ENCODE measurements at places on chromosomes 11 and 22.
A peak's percentile ranks its signal among the peaks of the same experiment; 100 is the strongest.

- DNase-seq: no peak
- peaks cover under 1% of the 10 kb centered on the region for H3K4me1 ChIP-seq
- no peaks in the 10 kb centered on the region for H3K27me3 ChIP-seq
- no peak overlapping the region for H3K27ac ChIP-seq
- H3K4me3 ChIP-seq: no peak overlapping the region
These were observed 22.7 kb upstream of the C1QTNF4 start for GRCh38 chr11:47616726-47617416.

GRCh38 chr11:15968461-15969130, 387.8 kb downstream of the SOX6 start:
- no peak for DNase-seq
- no peak overlapping the region for H3K4me3 ChIP-seq
- H3K4me1 ChIP-seq: no peaks in the 10 kb centered on the region
- no peaks in the 10 kb centered on the region for H3K27me3 ChIP-seq

GRCh38 chr11:48094643-48095339, 114.4 kb downstream of the PTPRJ start:
- peaks cover 39% of the 10 kb centered on the region for H3K4me1 ChIP-seq
- H3K27ac ChIP-seq: peak overlapping the region; percentile 39
- H3K4me3 ChIP-seq: no peak overlapping the region
- DNase-seq: no peak

GRCh38 chr22:30007361-30007760, 72.9 kb upstream of the HORMAD2 start:
- no peaks in the 10 kb centered on the region for H3K27me3 ChIP-seq
- H3K4me1 ChIP-seq: no peaks in the 10 kb centered on the region
- peaks cover 11% of the 10 kb centered on the region for H3K36me3 ChIP-seq

- H3K36me3 ChIP-seq: no peaks in the 10 kb centered on the region
- no peak overlapping the region for H3K27ac ChIP-seq
- DNase-seq: no peak
These were observed 1995.6 kb upstream of the RAG2 start for GRCh38 chr11:38593649-38594048.

GRCh38 chr22:47865626-47866025, 1103.2 kb downstream of the TBC1D22A start:
- DNase-seq: no peak
- no peaks in the 10 kb centered on the region for H3K36me3 ChIP-seq
- no peaks in the 10 kb centered on the region for H3K4me1 ChIP-seq
- H3K4me3 ChIP-seq: no peak overlapping the region
- peaks cover 7% of the 10 kb centered on the region for H3K27me3 ChIP-seq

DNA sequence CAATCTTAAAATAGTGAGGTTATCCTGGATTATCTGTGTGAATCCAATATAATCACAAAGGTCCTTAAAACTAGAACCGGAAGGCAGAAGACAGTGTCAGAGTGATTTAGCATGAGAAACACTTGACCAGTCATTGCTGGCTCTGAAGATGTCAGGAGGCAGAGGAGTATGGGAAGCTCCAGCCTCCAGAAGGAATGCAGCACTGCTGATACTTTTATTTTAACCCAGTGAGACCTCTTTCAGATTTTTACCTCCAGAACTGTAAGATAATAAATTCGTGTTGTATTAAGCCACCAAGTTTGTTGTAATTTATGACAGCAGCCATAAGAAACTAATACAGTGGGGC, 134.4 kb upstream of the ZC3H12C start:
- H3K4me3 ChIP-seq: no peak overlapping the region
- DNase-seq: no peak
- H3K4me1 ChIP-seq: peaks cover 11% of the 10 kb centered on the region

GRCh38 chr11:23143022-23143421, 282.7 kb upstream of the CCDC179 start:
- no peaks in the 10 kb centered on the region for H3K4me1 ChIP-seq
- H3K27ac ChIP-seq: no peak overlapping the region

DNA sequence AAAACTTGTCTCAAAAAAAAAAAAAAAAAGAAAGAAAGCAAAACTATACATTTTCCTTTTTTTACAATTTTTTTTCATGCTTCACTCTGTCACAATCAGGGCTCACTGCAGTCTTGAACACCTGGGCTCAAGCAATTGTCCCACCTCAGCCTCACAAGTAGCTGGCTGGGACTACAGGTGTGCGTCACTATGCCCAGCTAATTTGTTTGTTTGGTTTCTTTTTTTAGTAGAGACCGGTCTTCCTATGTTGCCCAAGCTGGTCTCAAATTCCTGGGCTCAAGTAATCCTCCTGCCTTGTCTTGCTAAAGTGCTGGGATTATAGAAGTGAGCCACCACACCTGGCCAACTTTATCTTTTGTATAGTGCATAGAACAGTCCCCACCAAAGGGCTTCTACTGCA, 15.0 kb upstream of the CXCR5 start:
- H3K27ac ChIP-seq: peak overlapping the region; percentile 77
- DNase-seq: no peak
- no peaks in the 10 kb centered on the region for H3K36me3 ChIP-seq
- no peak overlapping the region for H3K4me3 ChIP-seq

GRCh38 chr11:34585304-34585734, 35.6 kb upstream of the EHF start:
- DNase-seq: no peak
- H3K4me1 ChIP-seq: peaks cover 17% of the 10 kb centered on the region
- H3K4me3 ChIP-seq: no peak overlapping the region
- no peak overlapping the region for H3K27ac ChIP-seq
- H3K36me3 ChIP-seq: no peaks in the 10 kb centered on the region

DNA sequence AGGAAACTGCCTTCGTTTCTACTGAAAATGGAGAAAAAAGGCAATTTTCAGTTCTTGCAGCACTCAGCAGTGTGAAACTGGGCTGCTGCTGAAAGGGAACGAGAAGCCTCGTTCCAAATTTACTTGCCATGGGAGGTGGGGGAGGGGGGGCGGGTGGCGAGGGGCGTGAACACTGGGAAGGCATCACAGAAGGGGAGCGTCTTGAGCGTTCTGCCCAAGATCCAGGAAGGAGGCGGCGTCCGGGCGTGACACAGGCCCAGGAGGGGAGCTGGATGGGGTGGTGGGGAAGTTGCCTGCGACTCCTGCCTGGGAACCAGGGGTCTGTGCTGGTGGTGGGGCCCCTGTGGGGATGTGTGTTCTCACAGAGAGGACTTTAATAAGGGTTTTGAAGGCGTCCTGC, 213.5 kb downstream of the CTTN start:
- no peak overlapping the region for H3K27ac ChIP-seq
- H3K36me3 ChIP-seq: no peaks in the 10 kb centered on the region
- H3K4me1 ChIP-seq: no peaks in the 10 kb centered on the region
- H3K27me3 ChIP-seq: no peaks in the 10 kb centered on the region

GRCh38 chr11:101470881-101471520, 112.8 kb downstream of the TRPC6 start:
- DNase-seq: no peak
- peaks cover 2% of the 10 kb centered on the region for H3K27me3 ChIP-seq
- no peak overlapping the region for H3K27ac ChIP-seq
- H3K4me3 ChIP-seq: no peak overlapping the region
- no peaks in the 10 kb centered on the region for H3K36me3 ChIP-seq

DNA sequence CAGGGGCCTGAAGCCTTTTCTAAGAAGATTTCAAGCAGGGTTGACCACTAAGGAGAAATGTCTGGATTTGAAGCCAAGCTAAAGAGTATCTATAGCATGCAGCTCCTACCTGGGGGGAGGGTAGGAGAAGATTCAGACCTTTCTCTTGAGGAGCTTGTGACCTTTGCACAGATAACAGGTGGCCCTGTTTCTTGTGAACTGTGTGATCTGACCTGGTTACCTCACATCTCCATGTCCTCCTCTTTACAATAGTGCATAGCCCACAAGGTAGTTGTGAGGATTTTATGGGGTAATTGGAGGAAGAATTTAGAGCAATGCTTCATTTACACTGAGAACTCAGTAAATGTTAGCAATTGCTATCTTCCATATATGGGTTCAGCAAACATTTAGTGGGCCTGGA, 310.1 kb downstream of the TMEM135 start:
- H3K27me3 ChIP-seq: no peaks in the 10 kb centered on the region
- no peak for DNase-seq
- H3K27ac ChIP-seq: no peak overlapping the region
- H3K4me3 ChIP-seq: no peak overlapping the region

DNA sequence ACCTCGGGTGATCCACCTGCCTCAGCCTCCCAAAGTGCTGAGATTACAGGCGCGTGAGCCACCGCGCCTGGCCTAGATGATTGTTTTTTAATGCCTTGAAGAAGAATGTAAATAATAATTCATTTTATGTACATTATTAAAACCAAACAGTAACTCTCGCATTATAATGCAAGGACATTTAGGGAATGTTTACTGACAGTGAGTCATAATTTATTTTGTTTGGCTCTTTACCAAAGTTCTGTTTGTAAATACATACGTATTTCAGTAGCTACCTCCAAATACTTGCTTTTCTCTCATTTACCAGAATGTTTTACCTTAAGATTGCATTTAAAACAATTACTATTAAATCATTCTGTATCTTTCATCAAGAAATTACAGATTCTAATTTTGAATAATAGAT, 3.0 kb downstream of the RAB39A start:
- no peak overlapping the region for H3K27ac ChIP-seq
- DNase-seq: no peak
- H3K36me3 ChIP-seq: peaks cover 5% of the 10 kb centered on the region
- peaks cover 18% of the 10 kb centered on the region for H3K4me1 ChIP-seq
- H3K27me3 ChIP-seq: no peaks in the 10 kb centered on the region

GRCh38 chr11:43419460-43419859, 60.7 kb downstream of the TTC17 start:
- no peak for DNase-seq
- no peaks in the 10 kb centered on the region for H3K4me1 ChIP-seq
- no peak overlapping the region for H3K4me3 ChIP-seq
- H3K36me3 ChIP-seq: peaks cover 9% of the 10 kb centered on the region

DNA sequence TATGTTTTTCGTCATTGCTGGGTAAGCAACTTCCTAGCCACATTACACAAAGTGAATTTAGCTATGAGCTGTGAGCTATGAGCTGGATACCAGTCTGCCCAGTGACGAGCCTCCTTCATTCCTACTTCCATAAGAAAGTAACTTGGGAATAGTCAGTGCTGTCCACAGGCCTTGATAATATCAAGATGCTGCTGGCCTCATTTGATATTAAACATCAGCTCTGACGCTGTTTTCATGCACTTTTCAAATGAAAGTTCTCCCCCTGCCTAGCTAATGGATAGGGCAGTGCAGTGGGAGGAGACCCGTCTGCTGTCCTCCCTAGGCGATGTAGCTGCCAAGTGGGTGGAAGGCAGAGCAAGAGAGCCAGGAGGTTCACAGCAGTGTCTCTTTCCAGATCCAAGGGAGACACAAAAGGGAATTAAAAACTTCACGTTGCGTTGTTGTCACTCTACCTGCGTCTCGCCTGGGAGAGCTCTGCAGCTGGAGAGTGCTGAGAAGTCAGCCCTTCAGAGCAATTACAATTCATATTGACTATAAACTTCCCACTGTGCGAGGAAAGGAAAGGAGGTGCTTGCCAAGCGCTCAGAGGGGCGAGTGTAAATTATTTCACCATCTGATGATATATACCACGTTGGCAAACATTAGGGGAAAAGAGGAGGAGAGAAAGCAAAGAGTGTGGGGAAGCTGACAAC, 861.4 kb downstream of the NTM start:
- H3K4me3 ChIP-seq: no peak overlapping the region
- no peak for DNase-seq
- no peaks in the 10 kb centered on the region for H3K27me3 ChIP-seq
